Psoas muscle (tissue), 8 donors: ENCODE measurements at places on chromosomes 2 and 18. TPM values are rescaled to one million over a fixed set of nuclear protein-coding genes. Genes with fewer than 3 reads are reported as not detected.

GRCh38 chr2:64847930-64848329, 141.3 kb upstream of the SLC1A4 start:
- DNase-seq, result no peak

DNA sequence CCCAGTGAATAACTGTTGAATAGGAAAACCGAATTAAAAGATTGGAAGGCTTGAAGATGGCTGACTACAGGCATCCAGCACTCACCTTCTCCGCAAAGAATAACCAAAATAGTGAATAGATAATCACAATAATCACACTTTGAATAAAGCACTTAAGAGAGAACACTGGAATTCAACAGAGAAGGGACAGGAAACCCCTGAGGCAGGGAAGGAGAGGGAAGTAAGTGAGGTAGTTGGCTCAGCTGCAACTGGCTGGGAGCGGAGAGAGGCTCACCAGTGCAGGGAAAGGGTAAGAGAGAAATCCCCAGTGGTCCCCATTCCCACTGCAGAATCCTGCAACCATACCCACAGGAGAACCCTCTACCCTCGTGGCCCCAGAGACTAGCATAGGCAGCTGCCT, 246.6 kb upstream of the NCKAP5 start:
- DNase-seq, result no peak

GRCh38 chr2:218448934-218449333, 30.0 kb downstream of the VIL1 start:
- no peak for DNase-seq

GRCh38 chr2:98558852-98559530, 49.3 kb downstream of the COA5 start:
- DNase-seq, result no peak

DNA sequence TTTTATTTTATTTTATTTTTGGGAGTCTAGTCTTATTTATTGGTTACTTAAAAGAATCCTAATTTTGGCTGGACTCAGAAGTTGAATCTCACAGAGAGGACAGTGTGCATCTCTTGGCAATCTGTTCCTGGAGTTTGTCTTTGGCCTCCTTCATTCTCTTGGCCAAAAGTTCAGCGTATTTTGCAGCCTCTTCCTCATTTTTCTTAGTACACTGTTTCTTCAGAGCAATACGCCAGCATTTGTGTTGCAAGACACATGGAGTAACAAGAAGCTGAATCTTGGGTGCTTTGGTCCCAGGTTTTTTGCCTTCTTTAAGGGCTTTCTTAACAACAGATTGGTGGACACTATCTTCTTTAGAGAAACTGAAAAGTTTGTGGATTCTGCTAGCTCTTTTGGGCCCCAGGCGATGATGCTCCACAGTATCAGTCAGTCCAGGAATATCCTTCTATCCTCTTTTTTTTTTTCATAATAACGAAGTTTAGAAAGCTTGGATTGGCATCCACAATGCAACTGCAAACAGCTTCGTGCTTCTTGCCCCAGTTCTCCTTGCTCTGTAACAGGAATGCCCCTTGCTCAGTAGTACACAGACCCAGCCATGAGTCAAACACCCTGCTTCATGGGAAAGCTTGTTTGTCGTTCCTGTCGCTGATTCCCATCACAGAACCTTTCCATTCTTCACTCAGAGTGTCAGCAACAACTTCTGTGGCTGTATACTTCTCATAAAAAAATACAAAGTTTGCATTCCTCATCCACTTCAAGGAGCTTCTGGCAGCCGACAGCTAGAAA, 34.8 kb upstream of the RFX8 start:
- DNase-seq, result no peak

- DNase-seq, result peak; percentile 17
Measured at GRCh38 chr2:215830304-215830703, 183.0 kb downstream of the MREG start.

- no peak for DNase-seq
Measured at GRCh38 chr2:5691221-5691984, 781 bp upstream of the SOX11 start.

DNA sequence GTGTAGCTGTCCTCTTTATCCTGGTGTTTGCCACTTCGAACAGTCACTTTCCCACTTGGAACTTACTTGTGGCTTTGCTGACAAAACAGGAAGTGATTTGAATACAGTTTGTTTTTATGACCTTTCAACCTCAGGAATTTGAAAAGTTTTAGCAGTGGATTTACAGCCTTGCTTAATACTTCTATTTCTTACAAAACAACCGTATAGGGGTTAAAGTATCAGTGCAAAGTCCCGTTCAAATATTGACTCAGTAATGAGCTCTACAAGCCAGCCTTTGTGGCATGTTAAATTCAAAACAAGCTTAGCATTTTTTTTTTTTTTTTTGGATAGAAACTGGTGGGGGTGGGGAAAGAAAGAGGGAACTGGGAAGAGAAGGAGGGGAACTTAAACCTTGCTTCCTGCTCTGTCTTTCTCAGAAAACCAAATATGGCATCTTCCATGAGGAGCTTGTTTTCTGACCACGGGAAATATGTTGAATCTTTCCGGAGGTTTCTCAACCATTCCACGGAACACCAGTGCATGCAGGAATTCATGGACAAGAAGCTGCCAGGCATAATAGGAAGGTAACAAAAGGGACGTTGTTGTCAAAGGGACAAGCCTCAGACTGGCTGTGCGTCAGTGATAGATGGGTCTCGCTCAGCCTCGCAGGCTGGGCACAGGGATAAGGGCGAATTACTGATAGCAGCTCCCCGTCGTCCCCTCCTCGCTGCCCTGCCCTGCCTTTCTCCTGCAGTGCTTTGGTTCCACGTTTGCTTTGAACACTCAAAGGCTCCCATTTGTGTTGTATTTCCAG, at the start of gene HNMT:
HNMT (plus strand) TSS at position 408 of the 793 bp plus-strand sequence; CDS start at position 427, 19 bp downstream.
- peak; percentile 58 for DNase-seq

GRCh38 chr2:62587592-62587991, 81.6 kb upstream of the TMEM17 start:
- no peak for DNase-seq

DNA sequence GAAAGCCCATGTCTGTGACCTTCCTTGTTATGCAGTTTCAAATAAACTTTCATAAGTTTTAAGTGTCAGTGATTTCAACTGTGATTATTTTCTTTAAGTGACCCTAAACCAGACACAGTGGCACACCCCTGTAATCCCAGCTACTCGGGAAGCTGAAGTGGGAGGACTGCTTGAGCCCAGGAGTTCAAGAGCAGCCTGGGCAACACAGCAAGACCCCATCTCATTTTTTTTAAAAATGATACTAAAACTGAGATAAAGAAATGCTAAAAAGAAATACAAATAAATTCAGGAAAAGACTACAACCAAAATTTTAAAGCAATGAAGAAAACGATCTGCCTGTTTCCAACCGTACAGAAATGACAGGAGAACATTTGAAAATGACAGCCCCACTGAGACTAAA, 54.2 kb downstream of the ROCK2 start:
- DNase-seq, result no peak

GRCh38 chr2:200379481-200380090, 73.1 kb downstream of the SPATS2L start:
- no peak for DNase-seq

DNA sequence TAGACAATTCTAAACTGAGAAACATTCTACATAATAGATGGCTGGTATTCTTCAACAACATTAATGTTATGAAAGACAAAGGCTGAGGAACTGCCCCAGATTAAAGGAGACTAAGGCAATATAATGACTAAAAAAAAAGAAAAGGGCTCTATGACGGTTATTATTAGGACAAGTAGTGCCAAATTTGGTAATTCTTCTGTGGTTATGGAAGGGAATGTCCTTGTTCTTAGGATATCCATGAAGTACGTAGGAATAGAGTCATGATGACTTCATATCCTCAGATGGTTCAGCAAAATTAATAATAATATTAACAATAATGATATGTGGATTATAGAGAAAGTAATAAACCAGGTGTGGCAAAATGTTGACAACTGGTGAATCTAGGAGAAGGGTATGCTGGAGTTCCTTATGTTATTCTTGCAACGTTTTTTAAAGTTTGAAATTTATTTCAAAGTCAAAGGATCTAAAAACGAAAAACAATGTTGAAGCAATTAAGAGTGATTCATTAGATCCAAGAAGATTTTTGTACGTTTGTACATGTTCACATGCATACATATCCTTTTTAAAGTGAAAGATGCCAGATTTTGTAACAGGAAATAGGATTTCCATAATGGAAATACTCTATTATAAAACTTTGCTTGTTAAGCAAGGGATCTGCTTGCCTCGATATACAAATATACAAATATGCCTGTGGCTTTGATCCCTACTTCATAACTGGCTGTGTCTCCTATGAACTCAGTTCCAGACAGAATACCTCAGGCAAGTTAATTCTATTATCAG, 27.7 kb upstream of the STRN start:
- no peak for DNase-seq

DNA sequence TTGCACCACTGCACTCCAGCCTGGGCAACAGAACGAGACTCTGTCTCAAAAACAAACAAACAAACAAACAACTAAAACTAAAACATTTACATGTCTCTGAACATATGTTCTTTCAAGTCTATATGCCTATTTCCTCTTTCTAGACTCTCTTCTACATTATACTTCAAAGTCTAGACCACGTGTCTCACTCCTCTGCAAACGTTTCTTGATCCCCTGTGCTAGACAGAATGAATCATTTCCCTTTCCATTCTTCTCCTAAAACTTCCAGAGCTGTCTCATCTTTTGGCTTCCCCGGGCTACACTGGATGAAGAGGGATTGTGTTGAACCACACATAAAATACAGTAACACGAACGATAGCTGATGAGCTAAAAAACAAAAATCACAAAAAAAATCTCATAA, 67.1 kb downstream of the BAZ2B start:
- DNase-seq, result no peak

DNA sequence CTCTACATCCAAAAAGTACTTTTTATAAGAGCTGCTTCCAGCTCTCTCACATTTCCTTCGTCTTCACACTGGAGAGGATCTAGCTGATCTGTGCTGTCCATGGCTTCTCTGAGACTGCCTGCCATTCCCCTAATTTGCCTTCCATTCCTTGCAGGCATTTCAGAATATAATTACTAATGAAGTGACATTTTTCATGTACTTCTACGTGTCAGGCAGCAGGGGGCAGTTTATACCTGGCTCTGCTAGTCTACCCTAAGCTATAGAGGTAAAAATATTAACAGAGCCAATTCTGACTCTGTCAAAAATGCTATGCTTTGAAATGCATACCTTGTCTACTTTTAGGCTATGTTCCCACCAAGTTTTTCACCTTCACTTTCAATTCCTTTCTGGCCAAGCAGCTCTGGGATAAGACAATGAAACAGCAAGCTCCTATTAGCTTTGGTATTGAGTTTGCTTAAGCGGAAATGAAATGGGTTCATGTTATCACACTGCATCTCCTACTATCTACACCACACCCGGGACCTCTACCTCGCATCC, 81.9 kb downstream of the MEP1B start:
- no peak for DNase-seq

GRCh38 chr2:60028849-60029565, 524.4 kb downstream of the BCL11A start:
- DNase-seq, result no peak

GRCh38 chr2:68696554-68696953, 38.1 kb upstream of the ARHGAP25 start:
- DNase-seq, result no peak

GRCh38 chr2:161381546-161381945, 34.6 kb upstream of the TBR1 start:
- DNase-seq, result no peak

DNA sequence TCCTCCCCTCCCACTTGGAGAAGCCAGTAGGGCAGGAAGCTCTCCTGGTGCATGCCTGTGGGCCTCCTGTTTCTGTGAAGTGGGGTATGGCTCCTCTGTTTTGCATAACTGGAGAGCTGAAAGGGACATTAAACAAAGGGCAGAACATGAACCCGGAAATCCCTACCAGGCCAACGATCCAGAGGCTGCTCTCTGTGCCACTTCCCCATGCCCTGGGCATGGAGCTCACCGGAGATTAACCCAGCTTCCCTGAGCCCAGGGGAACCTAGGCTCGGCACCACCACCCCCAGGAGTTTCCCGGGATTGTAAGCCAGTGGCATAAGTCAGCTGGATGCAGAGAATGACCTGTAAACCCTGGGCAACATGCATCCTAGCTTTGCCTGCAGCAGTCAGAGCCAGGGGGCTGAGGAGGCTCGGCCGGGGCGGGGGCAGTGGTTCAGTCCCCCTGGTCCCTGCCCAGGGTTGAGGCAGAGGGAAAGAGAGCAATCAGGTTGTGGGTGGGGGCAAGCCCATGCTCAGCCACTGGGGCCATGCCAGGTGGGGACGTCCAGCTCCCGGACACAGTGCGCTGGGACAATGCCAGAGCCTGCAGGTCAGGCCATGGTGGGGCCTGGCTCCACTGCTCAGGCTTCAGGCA, 49.5 kb downstream of the TIMM21 start:
- DNase-seq, result no peak

- DNase-seq, result no peak
Measured at GRCh38 chr2:43764086-43764705, 9.6 kb upstream of the DYNC2LI1 start.

- DNase-seq, result no peak
Measured at GRCh38 chr2:28684142-28684858, 67.3 kb upstream of the PPP1CB start.

DNA sequence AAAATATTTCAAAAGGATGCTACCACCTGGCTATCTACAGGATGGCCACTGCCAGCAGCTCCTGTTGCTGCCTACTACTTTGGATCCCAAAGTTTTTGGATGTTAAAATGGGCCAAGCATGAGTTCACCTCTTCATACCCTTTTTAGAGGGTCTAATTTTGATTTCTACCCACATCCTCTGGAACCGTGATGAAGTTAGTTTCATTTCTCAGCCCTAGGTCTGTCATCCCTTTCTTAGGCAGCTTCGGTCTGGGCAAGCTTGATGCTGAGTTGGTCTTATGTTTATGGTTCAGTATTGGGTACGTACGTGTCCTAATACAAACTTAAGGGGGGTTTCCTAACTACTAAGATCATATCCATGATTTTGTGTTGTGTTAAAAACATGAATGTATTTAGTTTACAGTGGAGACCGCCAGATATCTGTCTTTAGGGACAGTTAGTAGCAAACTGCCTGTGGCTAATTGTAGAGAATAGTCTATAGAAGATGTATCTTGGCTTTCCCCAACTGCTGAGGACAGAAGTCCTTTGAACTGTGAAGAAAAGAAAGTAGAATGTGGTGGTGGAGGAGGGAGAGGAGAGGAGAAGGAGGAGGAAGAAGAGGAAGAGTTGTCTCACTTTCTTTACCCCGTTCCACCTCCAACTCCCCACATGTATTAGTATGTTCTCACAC, 184.9 kb downstream of the UBE2E3 start:
- no peak for DNase-seq

DNA sequence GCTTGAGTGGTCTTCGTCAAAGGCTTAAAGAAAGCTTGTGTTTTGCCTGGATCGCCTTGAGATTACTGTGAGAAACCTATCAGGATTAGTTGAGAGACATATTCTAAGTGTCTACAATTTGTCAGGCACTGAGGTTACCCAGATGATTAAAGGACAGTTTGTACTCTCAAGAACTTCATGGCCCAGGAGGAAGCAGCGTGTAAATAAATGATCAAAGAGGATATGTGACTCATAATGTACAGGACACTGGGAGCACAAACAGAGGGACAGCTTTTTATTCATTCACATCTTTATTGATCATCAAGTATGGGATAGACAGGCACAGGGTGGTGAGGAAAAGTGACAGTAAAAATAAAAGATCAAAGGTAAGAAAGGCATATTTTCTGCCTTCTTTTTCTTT, 152.6 kb upstream of the FSHR start:
- DNase-seq, result no peak

- DNase-seq, result no peak
Measured at GRCh38 chr2:39779341-39779851, 338 bp upstream of the THUMPD2 start.

The NR4A2 gene
- 0.31 TPM for polyA plus RNA-seq

The FLACC1 gene
- polyA plus RNA-seq, result 3.8 TPM

The IL36G gene
- not detected for polyA plus RNA-seq

The ALPI gene
- polyA plus RNA-seq, result not detected

The MRO gene
- 0.35 TPM for polyA plus RNA-seq

The CHST9 gene
- not detected for polyA plus RNA-seq

The FZD7 gene
- polyA plus RNA-seq, result 14.4 TPM
